NCI-H510A treated with DMSO at 0.1 percent for 48 hours (cell line): ENCODE measurements at places on chromosomes 2 and 18.
A peak's percentile ranks its signal among the peaks of the same experiment; 100 is the strongest.

DNA sequence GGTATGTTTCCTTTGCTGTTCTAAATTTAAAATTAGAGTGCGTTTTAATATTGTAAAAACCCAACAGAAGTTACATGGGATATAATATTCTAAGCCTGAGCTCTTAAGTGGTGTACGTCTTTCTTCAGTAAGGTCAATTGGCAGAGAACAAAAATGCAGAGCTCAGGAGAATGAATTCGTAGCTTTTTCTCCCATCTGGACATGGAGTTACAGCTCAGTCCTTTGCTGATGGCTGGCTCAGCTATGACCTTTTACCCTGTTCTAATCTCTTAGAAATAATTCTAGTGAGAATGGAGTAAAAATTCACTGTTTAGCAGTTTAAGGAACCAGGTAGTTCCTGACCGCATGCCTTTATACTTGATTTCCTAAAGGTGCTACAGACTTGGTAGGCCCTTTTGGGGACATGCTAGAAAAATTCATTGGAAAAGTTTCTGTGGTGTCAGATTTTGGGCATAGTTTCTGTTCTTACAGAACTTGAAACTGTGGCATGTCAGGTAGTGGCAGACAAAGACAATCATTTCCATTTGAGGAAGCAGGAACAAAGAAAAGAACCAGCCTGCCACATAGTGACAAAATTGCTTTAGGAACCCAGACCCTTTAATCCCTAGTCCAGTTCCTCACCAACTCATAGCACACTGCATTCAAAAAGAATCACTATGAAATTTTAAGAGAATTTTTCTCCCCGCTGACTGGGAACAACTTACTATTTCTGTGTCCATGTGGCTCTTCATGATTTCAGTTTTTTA lies 566.8 kb upstream of the ZNF804A start:
- no peak for DNase-seq

DNA sequence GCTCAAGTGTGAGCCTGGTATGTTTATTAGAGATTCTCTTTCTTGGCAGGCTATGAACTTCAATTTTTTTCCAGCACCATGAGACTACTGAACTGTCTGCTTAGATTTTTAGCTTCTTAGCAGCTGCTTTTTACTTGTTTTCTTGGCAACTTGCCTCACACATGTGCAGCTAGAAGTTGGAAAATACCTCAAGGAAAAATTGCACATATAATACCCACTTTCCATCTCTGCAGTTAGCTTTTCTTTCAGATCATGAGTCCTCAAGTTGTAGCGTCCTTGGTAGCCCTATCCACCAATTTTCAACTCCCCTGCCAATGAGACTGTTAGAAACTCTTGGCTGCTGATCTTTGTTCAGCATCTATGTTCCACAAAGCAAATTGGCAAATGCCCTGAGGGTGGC lies 302.1 kb downstream of the HRH4 start:
- no peak for DNase-seq

GRCh38 chr2:46831051-46831868 lies 84.3 kb downstream of the MCFD2 start:
- DNase-seq, result no peak

DNA sequence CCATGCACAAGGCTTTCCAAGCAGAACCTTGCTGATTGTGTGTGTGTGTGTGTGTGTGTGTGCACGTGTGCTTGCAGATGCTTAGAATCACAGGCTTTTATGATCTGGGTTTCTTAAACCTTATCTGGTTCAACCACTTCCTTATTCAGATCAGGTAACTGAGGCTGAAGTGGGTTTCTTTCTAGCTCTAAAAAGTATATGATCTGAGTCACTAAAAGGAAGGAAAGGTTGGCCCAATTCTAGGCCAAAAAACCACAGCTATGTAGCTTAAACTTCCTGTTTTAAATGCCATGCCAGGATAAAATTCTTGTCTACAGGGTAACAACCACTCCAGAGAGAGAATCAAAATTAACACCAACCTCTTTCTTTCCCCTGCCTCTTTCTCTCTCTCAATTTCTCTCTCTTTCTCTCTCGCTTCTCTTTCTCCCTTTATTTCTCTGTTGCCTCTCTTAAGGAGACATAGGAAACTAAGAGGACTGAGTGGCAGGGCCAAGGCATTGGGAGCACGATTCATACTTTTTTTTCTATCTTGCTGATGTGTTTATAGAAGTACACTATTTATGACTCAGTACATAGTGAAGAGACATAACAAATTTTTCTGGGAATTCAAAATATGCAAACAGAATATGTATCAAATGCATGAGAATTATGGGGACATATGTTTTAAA lies 140.3 kb downstream of the TRIB2 start:
- no peak for DNase-seq

DNA sequence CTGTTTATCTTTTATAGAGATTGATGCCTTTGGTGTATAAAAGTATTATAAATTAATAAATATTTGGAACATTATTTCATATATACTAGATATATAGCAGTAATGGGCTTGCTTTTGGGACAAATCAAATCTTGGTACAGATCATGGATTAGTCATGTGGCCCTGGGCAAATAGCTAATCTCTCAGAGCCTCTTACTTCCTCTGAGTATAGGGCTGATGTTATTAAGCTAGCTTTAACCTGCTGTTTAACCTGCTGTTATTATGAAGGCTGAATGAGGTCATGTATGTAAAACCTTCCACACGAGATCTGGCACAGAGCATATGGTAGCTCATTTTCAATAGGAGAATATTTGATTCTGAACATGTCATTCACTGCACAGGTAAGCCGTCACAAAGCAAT lies 5.7 kb downstream of the ITGB6 start:
- DNase-seq, result no peak

- peak; percentile 40 for DNase-seq
Observed at GRCh38 chr2:64766841-64767669, 113.3 kb upstream of the SERTAD2 start.

- no peak for DNase-seq
Observed at GRCh38 chr2:227308784-227309183, 16.3 kb upstream of the MFF start.

DNA sequence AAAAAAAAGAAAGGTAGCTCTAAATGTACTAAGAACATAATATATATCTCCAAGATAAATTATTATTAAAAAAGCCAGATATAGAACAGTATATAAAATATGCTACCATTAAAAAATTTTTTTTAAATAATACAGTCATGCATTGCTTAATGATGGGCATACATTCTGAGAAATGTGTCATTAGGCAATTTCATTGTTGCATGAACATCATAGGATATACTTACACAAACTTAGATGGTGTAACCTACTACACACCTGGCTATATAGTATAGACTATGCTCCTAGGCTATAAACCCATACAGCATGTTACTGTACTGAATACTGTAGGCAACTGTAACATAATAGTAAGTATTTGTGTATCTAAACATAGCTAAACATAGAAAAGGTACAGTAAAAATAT lies 18.3 kb upstream of the LAPTM4A start:
- DNase-seq, result no peak

DNA sequence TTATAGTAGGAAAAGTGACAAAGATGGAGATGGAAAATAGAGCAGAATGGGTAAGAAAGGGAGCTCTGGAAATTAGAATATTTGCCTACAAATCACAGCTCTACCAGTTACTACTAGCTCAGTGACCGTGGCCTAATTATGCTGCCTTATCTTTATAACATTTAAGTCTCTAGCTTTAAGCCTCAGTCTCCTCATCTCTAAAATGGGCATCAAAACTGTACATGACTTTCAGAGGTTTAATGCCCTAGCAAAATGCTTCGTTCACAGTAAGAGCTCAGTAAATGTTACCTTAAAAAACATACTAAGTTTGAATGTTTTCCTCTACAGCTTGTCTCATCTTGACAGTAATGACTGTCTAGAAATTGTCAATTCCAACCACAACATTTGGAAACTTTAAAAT lies 8.3 kb upstream of the PTPRM start:
- no peak for DNase-seq

- no peak for DNase-seq
Observed at GRCh38 chr2:221134718-221135117, 437.4 kb downstream of the EPHA4 start.

DNA sequence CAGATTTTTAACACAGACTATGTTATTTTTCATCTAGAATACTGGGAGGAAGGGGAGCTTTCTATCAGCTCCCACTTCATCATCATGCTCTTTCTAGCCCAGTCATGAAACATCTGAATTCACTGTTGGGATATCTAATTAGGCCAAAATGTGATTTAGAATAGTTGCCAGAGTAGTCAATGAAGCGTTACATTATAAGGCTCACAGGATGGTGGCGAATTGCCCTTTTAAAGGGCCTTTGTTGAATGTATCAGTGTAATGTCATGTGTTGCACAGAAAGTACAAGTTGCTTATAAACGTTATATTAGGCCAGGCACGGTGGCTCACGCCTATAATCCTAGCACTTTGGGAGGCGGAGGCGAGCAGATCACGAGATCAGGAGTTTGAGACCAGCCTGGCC lies 45.6 kb downstream of the PDE1A start:
- no peak for DNase-seq
